Islet precursor cell (in vitro differentiated cells): ENCODE measurements at places on chromosomes 2 and 18.

GRCh38 chr2:44246840-44247369 lies 28.4 kb upstream of the SLC3A1 start:
- no peak for DNase-seq

DNA sequence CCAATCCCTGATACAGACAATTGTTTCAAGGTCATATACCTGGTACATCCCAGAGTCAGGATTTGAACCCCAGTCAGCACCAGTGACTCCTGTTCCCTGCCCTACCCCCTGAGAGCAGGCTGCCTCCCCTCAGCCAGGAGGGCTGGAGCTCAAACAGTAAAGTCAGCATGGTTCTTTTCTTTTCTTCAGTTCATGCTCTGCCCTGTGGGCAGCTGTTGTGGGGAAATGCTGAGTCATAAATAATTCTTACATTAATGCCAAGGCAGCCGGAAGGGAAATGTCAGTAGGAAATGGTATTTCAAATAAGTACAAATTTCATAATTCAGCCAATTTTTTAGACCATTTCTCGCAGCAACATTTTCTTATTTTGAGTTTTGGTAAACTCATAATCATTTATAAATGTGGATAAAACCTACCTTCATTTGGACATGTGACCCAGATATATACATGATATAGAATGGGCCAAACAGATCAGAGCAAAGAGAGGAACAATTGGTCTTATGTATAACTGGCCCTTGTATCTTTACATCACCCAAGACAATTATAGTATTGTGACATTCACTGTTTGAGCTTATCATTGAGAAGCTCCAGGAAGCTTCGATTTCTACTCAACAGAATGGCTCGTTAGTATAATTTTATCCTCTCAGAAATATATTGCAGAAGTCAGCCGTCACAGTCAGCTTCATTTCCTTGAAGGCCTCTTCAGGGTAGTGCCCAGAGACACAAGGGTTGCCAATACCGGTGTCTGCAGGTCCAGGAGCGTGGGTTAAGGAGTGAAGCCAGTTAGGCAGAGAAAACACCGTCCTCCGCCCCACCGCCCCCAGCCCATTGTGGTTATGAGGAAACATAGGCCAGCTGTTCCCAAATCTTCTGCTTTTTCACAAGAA lies 28.0 kb upstream of the SCYGR1 start:
- no peak for DNase-seq

DNA sequence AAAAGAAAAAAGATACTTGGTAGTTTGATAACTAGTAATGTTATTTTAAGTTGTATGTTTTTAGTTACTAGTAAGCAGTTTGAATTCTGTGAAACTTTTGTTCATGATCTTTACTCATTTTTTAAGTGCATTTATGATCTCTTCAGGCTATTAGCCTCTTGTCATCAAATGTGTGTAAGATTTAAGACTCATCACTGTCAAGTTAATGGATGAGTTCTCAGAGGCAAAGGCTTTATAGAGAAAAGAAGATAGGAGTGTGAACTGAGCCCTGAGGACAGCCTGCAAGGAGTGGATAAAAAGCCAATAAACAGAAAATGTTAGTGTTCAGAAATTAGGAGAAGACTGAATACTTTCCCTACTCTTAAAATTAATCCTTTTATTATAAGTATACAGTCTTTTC lies 13.5 kb downstream of the NDUFV2 start:
- DNase-seq: no peak

DNA sequence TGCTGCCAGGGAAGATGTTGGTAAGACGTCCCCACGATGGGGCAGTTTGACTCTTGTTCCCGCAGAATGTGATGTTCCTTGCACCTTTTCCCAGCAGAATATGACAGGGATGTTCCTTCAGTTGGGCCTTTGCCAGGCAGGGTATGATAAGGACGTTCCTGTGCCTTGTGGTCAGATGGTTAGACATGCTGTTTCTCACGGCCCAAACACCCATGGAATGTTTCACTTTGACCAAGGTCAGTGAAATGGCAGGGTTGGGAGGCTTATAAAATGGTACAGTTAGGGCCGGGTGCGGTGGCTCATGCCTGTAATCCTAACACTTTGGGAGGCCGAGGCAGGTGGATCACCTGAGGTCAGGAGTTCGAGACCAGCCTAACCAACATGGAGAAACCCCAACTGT lies 40.3 kb upstream of the YPEL5 start:
- DNase-seq: no peak

DNA sequence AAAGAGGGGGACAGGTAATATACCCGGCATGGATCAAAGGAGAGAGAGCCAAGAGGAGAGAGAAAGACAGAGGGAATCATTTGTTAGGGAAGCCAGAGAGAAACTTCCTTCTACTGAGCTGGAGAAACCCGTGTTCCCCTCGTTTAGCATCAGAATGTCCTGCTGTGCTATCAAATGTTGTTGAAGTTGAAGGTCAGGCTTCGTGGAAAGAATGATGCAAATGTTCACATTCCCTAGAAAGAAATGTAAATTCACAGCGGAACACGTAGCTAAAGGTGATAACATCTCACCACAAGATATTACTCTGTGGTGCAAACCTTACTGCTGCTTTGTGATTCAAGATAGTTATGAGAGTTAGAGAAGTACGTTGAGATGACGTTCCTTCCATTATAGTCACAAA lies 258.1 kb downstream of the LNPK start:
- DNase-seq: no peak

DNA sequence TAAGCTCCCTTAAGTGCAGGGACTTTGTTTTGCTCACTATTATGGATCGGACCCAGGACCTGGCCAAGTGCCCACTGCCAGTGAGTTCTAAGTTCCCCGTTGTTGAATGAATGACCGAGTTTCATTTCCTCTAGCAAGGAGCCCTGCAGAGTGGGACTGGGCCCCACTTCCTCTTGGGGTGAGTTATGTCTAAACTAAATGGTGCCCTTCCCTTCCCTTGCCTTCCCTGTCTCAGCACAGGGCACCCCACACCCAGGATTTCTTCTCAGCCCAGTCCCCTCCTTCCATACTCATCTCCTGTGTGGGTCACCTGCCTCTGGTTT lies 195.3 kb upstream of the HS6ST1 start:
- no peak for DNase-seq

GRCh38 chr18:57207124-57207916 lies 60.4 kb downstream of the BOD1L2 start:
- no peak for DNase-seq

DNA sequence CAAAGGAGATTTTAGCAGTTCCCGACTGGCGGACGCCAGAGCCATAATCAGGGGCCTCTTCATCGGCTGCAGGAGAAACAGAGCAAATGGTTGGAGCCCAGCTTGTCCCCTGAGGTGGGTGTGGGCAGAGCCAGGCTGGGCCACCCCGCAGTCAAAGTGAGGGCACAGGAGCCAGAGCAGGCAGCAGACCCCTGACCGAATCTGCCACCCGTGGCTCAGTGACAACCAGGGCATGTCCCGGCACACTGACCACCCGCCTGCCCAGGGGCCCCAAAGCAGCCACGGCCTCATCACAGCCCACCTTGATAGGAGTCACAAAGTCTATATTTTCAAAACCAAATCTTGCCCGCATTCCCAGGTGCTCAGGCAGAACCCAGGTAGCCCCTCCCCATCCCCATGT lies 55.6 kb downstream of the AQP12A start:
- DNase-seq: no peak
